Cerebellum (tissue), 4 donors: ENCODE measurements at places on chromosomes 6 and 20. TPM values are rescaled to one million over a fixed set of nuclear protein-coding genes. Genes with fewer than 3 reads are reported as not detected.

DNA sequence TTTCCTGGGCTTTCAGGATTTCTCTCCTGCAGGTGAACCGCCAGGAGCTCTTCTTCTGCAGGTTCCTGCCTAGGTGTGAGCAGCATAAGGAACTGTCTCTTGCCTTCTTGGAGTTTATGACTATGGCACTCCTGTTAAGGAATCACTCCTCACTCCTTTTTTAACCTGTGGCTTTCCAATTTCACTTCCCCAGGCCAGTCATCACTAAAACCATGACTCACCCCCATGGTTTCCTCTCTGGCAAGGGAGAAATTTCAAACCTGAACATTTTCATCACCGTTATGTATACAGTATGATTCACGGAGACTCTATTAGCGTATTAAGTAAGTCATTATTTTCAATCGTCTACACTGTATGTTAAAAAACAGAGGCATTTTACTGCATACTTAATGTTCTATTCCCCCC lies 78.2 kb upstream of the ARID1B start:
- no peak for DNase-seq

- no peak for DNase-seq
These were observed 32.6 kb downstream of the TFAP2A start for GRCh38 chr6:10382322-10382721.

The CNR1 gene
- total RNA-seq, result 225 TPM

GRCh38 chr20:25508083-25508770 lies 77.1 kb downstream of the NINL start:
- DNase-seq, result peak; percentile 17

The PTGIS gene
- total RNA-seq, result 9.7 TPM

The CALHM6 gene
- 2.8 TPM for total RNA-seq

The SPATS1 gene
- total RNA-seq, result not detected

GRCh38 chr6:144338951-144339700 lies 54.0 kb downstream of the UTRN start:
- no peak for DNase-seq

GRCh38 chr6:166079841-166080240 lies 87.8 kb downstream of the TBXT start:
- no peak for DNase-seq

GRCh38 chr6:43361269-43361668 lies 8.2 kb downstream of the ZNF318 start:
- DNase-seq, result no peak

The AP5S1 gene
- total RNA-seq, result 7.4 TPM

DNA sequence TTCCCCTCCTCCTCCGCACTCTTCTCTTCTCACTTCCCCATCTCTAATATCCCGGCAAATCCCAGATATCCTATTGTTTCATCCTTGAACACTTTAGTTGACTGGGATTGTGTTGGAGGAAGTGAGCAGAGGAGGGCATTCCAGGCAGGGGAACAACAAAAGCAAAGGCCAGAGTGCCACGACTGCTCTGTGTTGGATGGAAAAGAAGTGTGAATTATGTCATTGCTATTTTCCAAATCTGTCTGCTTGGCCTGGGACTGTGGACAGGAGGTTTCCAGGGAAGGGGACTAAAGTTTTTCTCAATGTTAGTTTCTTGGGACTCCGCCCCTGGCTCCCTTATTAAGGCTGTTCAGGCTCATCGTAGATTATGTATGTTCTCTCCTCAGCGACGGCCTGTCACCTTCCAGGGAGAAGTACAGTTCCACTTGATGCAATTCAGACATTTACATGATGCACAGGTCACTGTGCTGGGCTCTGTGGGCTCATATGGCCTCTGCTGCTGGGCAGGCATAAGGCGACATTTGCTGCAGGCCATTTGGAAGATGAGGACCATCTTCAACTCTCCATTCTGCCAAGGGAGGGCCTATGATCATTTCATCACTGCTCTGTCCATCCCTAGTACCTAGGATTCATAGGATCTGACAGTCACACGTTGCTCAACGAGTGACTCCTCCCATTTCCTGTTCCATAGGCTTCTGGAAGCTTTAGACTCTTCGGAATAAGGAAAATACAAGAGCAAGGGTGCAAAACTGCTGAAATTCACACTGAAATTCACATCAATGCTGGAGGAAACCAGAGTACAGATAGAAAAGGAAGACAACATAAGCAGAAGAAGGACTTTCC lies 99.1 kb upstream of the KCNK16 start:
- no peak for DNase-seq
